Aorta (tissue), 5 donors: ENCODE measurements at places on chromosomes 2 and 18. TPM values are rescaled to one million over a fixed set of nuclear protein-coding genes. Genes with fewer than 3 reads are reported as not detected.

The SKA1 gene
- 0.52 TPM for total RNA-seq

The POTEI gene
- 0.06 TPM for total RNA-seq

The CFC1 gene
- total RNA-seq, result not detected

The MYO5B gene
- 1.2 TPM for total RNA-seq

The KDM3A gene
- total RNA-seq, result 44.9 TPM

The SCYGR4 gene
- not detected for total RNA-seq

The VAPA gene
- 221 TPM for total RNA-seq

The MAPK4 gene
- 4.2 TPM for total RNA-seq

The RNU2-63P gene
- total RNA-seq, result 3.3 TPM

- H3K4me1 ChIP-seq, result no peaks in the 10 kb centered on the region
- H3K27ac ChIP-seq, result no peak overlapping the region
- DNase-seq, result no peak
- H3K4me3 ChIP-seq, result no peak overlapping the region
- H3K36me3 ChIP-seq, result no peaks in the 10 kb centered on the region
- no peaks in the 10 kb centered on the region for H3K27me3 ChIP-seq
Measured at GRCh38 chr2:153476491-153476815, 2.1 kb downstream of the RPRM start.

GRCh38 chr2:11314487-11314886 lies 29.9 kb downstream of the ROCK2 start:
- H3K27me3 ChIP-seq, result no peaks in the 10 kb centered on the region
- H3K27ac ChIP-seq, result no peak overlapping the region
- H3K4me3 ChIP-seq, result no peak overlapping the region

DNA sequence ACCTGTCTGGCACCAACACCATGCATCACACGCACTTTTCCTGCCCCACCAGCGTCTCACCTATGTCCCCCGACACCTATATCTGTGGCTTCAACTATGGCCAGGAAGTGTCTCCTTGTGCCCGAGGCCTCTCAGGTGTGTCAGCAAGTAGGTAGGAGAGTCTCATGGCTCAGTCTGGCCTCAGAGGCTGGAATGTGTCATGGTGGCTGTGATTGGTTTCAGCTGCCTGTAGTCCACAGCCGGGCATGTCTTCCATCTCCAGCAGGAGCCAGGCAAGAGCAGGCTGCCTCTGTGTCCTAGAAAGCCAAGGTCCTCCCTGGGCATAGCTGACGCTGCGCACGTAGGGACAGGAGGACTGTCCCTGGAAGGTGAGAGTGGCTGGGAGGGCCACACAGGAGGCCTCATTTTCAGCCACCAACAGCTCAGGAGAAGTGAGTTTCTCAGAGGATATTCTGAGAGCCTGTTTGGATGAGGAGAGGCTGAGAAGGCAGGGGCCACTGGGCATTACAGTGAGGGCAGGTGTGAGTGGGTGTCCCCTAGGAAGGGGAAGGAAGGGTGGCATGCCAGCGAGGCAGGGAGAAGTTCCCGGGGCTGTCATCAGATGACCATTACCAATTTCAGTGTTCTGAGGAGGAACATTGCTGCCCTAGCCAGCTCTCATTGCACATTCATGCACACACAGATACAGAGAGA lies 47.2 kb downstream of the SDC1 start:
- no peaks in the 10 kb centered on the region for H3K4me1 ChIP-seq
- peak; percentile 50 for DNase-seq
- H3K27me3 ChIP-seq, result no peaks in the 10 kb centered on the region
- H3K36me3 ChIP-seq, result no peaks in the 10 kb centered on the region
- no peak overlapping the region for H3K4me3 ChIP-seq
- no peak overlapping the region for H3K27ac ChIP-seq

DNA sequence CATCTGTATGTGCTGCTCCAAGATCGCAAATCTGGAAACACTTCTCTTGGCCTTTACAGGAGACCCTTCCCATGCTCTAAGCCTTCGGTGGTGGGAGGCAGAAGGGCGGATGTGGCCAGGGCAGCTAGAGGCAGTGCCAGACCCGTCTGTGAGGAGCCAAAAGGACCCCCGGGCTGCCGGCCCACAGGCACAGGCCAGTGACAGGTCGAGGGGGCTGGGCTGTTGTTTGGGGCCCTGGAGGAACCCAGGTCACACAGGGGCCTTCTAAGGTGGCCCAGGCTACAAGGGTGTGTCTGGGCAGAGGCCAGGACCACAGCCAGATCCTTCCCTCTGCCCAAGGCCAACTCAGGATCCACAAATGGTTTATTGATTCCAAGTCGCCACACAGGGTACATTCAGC lies 49.4 kb downstream of the SLC66A2 start:
- no peak overlapping the region for H3K27ac ChIP-seq
- no peaks in the 10 kb centered on the region for H3K36me3 ChIP-seq
- DNase-seq, result no peak
- no peaks in the 10 kb centered on the region for H3K4me1 ChIP-seq
- no peak overlapping the region for H3K4me3 ChIP-seq
- H3K27me3 ChIP-seq, result no peaks in the 10 kb centered on the region

GRCh38 chr2:184598316-184599053 lies at the start of gene ZNF804A:
TSS of gene ZNF804A (plus strand) at chr2:184598529. CDS start at chr2:184598960, 431 bp downstream.
- H3K27ac ChIP-seq, result no peak within 1 kb of the TSS
- peak; percentile 79 for DNase-seq
- peak within 1 kb of the TSS; percentile 67 for H3K4me3 ChIP-seq
- H3K27me3 ChIP-seq, result no peaks in the 10 kb centered on the region

- no peaks in the 10 kb centered on the region for H3K36me3 ChIP-seq
- H3K4me1 ChIP-seq, result no peaks in the 10 kb centered on the region
- no peak overlapping the region for H3K27ac ChIP-seq
- no peak for DNase-seq
- peaks cover 2% of the 10 kb centered on the region for H3K27me3 ChIP-seq
- H3K4me3 ChIP-seq, result no peak overlapping the region
Measured at GRCh38 chr18:26696786-26697185, 148.4 kb upstream of the KCTD1 start.

- no peak overlapping the region for H3K4me3 ChIP-seq
- H3K27ac ChIP-seq, result no peak overlapping the region
- H3K36me3 ChIP-seq, result no peaks in the 10 kb centered on the region
- DNase-seq, result no peak
Measured at GRCh38 chr2:31089645-31090044, 48.6 kb downstream of the GALNT14 start.

GRCh38 chr18:3514312-3515216 lies 64.6 kb downstream of the TGIF1 start:
- no peak overlapping the region for H3K4me3 ChIP-seq
- H3K4me1 ChIP-seq, result no peaks in the 10 kb centered on the region
- H3K27me3 ChIP-seq, result no peaks in the 10 kb centered on the region
- no peak overlapping the region for H3K27ac ChIP-seq
- H3K36me3 ChIP-seq, result no peaks in the 10 kb centered on the region

- peaks cover 6% of the 10 kb centered on the region for H3K4me1 ChIP-seq
- no peaks in the 10 kb centered on the region for H3K27me3 ChIP-seq
- no peak overlapping the region for H3K4me3 ChIP-seq
- no peak overlapping the region for H3K27ac ChIP-seq
- no peak for DNase-seq
Measured at GRCh38 chr2:47196499-47196898, 41.4 kb upstream of the STPG4 start.

DNA sequence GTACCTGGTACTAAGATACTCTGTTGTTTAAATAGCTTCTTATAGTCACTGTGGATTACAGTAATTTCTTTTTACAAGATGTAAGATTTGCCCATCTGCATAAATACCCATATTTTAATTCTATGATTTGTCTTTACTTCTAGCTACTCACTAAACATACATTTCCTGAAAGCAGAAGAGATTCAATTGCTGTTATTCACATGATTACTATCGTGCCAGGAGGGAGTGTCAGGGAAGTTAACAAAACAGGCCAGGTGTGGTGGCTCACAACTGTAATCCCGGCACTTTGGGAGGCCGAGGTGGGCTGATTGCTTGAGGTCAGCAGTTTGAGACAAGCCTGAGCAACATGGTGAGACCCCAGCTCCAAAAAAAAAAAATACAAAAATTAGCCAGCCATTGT lies 33.8 kb downstream of the PRKCE start:
- no peak for DNase-seq
- H3K4me1 ChIP-seq, result peaks cover 5% of the 10 kb centered on the region
- H3K27ac ChIP-seq, result no peak overlapping the region
- H3K4me3 ChIP-seq, result no peak overlapping the region

DNA sequence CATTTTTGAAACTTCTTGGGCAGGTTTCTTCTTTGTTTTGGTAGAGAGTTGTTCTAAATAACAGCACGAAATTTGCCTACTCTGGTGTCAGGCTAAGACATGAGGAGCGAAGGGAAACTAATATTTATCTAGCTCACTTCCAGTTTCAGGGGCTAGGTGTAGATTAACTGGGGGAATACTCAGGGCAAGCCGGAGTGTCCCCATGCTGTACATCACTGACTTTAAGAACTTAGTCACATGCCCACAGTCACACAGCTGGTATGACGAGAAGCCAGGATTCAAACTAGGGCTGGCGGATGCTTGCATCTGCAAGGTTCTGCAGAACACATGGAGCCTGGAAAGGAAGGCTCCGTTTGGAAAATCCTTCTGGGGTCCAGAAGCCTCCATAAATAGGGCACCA lies 133.3 kb downstream of the ALPK2 start:
- H3K4me1 ChIP-seq, result no peaks in the 10 kb centered on the region
- no peaks in the 10 kb centered on the region for H3K27me3 ChIP-seq
- no peak for DNase-seq

DNA sequence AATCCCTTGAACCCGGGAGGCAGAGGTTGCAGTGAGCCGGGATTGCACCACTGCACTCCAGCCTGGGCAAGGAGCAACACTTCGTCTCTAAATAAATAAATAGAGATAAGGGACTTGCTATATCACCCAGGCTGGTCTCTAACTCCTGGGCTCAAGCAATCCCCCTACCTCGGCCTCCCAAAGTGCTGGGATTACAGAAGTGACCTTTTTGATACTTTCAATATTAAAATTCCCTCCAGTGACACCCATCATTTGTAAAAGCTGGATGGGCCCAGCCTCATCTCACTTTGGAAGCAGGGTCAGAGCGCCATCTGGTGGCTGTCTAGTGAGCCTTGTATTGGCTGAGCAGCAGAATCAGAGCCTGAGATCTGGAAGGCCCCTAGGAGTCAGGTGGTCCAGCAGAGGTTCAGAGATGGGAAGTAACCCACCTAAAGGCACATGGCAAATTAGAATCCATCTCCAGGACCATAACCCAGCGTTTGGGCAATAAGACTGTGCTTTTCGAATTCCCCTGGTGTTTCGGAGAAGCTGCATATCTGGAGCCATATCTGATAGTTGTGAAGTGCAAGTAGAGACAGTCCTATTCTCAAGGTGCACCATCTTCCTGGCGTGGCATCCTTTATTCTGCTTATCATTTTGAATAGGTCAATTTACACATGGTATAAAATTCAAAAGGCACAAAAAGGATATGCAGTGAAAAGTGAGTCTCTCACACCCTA lies 18.3 kb upstream of the SLC35F6 start:
- no peaks in the 10 kb centered on the region for H3K27me3 ChIP-seq
- no peaks in the 10 kb centered on the region for H3K4me1 ChIP-seq
- H3K27ac ChIP-seq, result no peak overlapping the region
- H3K4me3 ChIP-seq, result no peak overlapping the region
- no peaks in the 10 kb centered on the region for H3K36me3 ChIP-seq
- DNase-seq, result peak; percentile 90

DNA sequence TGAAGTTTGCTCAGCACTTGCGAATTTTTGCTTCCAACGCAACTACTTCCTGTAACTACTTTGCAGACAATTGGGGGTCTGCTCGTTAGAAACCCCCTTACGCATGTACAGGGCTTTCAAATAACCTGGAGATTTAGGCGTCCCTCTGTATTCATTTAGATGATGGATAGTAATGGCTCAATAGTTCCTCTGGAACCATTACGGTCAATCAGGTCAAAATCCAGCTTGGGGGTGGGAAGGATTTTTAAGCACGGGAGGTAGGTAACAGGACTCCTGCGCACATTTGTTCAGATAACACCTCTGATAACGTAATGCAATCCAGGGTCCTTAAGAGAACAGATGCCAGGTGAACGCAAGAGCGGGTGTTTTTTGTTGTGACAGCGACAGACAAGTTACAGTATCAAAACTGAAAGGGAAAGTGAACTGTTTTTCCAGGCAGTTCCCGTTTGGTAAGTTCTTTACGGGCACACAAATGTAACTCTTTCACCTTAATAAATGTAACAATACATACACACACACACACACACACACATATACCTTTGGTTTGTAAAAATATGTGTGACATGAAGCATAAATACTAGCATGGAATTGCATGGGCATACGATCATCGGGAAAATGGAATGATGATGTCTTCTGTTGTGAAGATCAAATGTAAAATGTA lies 3.8 kb upstream of the OSR1 start:
- no peaks in the 10 kb centered on the region for H3K27me3 ChIP-seq
- peak overlapping the region; percentile 66 for H3K4me3 ChIP-seq
- no peaks in the 10 kb centered on the region for H3K4me1 ChIP-seq
- no peaks in the 10 kb centered on the region for H3K36me3 ChIP-seq

- no peak overlapping the region for H3K27ac ChIP-seq
- no peaks in the 10 kb centered on the region for H3K4me1 ChIP-seq
- H3K36me3 ChIP-seq, result no peaks in the 10 kb centered on the region
- no peak for DNase-seq
- H3K4me3 ChIP-seq, result no peak overlapping the region
Measured at GRCh38 chr2:59449274-59449673, 1104.2 kb downstream of the BCL11A start.

- H3K4me1 ChIP-seq, result peaks cover 2% of the 10 kb centered on the region
- no peaks in the 10 kb centered on the region for H3K27me3 ChIP-seq
- no peak overlapping the region for H3K4me3 ChIP-seq
- H3K27ac ChIP-seq, result no peak overlapping the region
- no peaks in the 10 kb centered on the region for H3K36me3 ChIP-seq
- DNase-seq, result no peak
Measured at GRCh38 chr18:29164993-29165599, 988.2 kb upstream of the CDH2 start.

- no peak overlapping the region for H3K27ac ChIP-seq
- no peaks in the 10 kb centered on the region for H3K36me3 ChIP-seq
- no peaks in the 10 kb centered on the region for H3K4me1 ChIP-seq
- DNase-seq, result no peak
Measured at GRCh38 chr18:68847219-68847837, 49.4 kb downstream of the CCDC102B start.

DNA sequence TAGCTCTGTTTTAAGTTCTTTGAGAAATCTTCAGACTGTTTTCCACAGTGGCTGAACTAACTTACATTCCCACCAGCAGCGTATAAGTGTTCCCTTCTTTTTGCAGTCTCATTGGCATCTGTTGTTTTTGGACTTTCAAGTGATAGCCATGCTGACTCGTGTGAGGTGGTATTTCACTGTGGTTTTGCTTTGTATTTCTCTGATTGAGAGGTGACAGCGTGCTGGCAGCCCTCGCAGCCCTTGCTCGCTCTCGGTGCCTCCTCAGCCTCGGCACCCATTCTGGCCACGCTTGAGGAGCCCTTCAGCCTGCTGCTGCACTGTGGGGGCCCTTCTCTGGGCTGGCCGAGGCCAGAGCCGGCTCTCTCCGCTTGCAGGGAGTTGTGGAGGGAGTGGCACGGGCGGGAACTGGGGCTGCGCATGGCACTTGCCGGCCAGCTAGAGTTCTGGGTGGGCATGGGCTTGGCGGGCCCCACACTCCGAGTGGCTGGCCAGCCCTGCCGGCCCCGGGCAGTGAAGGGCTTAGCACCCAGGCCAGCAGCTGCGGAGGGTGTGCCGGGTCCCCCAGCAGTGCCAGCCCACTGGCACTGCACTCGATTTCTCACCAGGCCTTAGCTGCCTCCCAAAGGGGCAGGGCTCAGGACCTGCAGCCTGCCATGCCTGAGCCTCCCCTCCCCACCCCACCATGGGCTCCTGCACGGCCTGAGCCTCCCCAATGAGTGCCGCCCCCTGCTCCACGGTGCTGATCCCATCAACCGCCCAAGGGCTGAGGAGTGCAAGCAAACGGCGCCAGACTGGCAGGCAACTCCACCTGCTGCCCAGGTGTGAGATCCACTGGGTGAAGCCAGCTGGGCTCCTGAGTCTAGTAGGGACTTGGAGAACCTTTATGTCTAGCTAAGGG lies 151.8 kb downstream of the IRS1 start:
- H3K27ac ChIP-seq, result no peak overlapping the region
- DNase-seq, result no peak
- no peak overlapping the region for H3K4me3 ChIP-seq
- no peaks in the 10 kb centered on the region for H3K27me3 ChIP-seq
- no peaks in the 10 kb centered on the region for H3K36me3 ChIP-seq
